SHP77 (cell line): ENCODE measurements at places on chromosomes 3 and 15.

GRCh38 chr3:30253832-30254231, 352.6 kb upstream of the TGFBR2 start:
- no peak for DNase-seq

- no peak for DNase-seq
Measured at GRCh38 chr15:88646088-88646405, 7.2 kb downstream of the ISG20 start.

DNA sequence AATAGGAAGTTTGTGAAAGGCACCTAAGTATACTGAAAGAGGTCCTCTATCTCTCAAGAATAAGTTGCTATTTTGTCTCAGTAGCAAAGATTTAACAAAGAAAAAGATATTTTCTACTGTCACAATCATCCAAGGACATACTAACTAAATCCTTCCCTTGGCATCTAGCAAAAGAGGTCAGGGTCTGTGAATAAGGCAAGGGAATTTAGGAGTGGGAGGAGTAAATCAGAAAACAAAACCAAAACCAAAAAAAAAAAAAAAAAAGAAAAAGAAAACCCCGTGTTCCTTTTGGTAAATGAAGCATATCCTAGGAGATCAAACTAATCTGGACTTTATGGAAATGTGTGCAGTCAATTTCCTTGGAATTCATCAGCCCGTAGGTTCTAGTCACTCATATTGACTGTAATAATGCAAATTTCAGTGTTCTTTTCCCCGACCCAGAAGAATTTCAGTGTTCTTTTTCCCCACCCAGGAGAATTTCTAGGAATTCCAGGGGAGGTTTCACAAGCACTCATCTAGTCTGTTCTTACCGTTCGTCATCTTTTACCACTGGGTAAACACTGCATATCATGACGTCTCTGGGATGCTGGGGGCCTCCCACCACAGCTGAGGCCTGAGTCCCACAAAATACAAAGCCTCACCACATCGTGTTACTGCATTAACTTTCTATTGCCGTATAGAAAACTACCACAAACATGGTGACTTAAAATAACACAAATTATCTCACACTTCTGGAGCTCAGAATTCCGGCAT, 113.8 kb upstream of the CCDC54 start:
- no peak for DNase-seq

- DNase-seq, result no peak
Measured at GRCh38 chr3:89303701-89304100, 196.3 kb downstream of the EPHA3 start.

GRCh38 chr3:186697510-186697909, 19.6 kb upstream of the KNG1 start:
- DNase-seq, result no peak

- DNase-seq, result no peak
Measured at GRCh38 chr3:107458871-107459270, 63.9 kb upstream of the BBX start.

DNA sequence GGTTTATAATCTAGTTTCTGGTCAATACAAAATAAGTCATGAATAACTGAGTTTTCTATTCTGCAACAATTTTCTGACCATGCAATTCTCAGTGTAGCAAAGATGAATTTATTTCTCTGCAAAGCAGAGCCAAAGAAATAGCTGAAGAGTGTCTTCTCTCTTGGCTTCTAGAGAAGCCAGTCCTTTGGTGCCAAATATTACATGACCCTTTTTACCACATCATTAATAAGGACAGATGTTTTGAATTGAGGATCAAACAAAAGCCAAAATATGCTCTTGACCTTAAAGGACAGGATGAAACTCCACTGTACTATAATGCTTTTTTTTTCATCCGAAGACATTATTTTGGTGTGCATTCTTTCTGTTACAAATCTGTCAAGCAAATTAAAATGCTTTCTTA, 40.2 kb upstream of the OSTN start:
- no peak for DNase-seq

GRCh38 chr3:131645638-131646037, 142.9 kb upstream of the MRPL3 start:
- DNase-seq, result no peak

GRCh38 chr3:53974324-53974723, 82.7 kb upstream of the SELENOK start:
- DNase-seq, result no peak
